Hematopoietic multipotent progenitor cell treated with erythropoietin and hydrocortisone succinate and interleukin-3 and kit ligand, for 15 days (in vitro differentiated cells): ENCODE measurements at places on chromosomes 2 and 18.

GRCh38 chr2:96817882-96818281, 1.8 kb downstream of the CNNM3 start:
- no peak for DNase-seq

GRCh38 chr2:240338274-240338673, 97.2 kb upstream of the GPC1 start:
- DNase-seq, result no peak

- no peak for DNase-seq
Measured at GRCh38 chr2:232598293-232598692, 35.1 kb upstream of the EFHD1 start.

DNA sequence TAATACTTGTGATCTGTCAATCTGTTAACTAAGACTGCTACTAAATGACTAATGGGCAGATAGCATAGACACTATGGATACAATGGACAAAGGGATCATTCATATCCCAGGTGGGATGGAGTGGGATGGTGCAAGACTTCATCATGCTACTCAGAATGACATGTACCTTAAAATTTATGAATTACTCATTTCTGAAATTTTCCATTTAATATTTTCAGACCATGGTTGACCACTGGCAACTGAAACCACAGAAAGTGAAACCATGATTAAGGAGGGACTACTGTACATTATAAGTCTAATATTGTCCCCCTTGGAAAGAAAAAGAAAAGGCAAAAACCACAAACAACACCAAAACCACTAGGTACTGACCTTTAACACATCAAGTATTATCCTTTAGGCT, 247.0 kb upstream of the SYT4 start:
- DNase-seq, result no peak

DNA sequence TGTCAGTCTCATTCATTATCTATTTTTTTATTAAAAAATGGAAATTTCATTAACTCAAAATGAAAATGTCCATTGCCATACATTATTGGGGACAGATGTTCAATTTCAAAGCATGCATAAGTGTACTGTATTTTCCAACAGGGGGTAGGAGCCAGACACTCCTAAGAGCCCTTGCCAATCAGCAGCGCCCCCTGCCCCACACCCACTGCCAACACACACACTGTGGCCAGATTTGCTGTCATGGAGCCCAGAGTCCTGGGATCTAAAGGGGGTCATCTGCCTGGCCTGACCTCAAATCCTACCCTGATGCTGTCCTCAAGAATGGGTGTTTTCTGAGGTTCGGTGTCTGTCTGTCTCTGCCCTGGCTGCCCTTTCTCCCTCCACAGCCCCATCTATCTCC, 162.2 kb upstream of the TWIST2 start:
- no peak for DNase-seq

- no peak for DNase-seq
Measured at GRCh38 chr2:25131567-25132298, 36.6 kb downstream of the POMC start.

DNA sequence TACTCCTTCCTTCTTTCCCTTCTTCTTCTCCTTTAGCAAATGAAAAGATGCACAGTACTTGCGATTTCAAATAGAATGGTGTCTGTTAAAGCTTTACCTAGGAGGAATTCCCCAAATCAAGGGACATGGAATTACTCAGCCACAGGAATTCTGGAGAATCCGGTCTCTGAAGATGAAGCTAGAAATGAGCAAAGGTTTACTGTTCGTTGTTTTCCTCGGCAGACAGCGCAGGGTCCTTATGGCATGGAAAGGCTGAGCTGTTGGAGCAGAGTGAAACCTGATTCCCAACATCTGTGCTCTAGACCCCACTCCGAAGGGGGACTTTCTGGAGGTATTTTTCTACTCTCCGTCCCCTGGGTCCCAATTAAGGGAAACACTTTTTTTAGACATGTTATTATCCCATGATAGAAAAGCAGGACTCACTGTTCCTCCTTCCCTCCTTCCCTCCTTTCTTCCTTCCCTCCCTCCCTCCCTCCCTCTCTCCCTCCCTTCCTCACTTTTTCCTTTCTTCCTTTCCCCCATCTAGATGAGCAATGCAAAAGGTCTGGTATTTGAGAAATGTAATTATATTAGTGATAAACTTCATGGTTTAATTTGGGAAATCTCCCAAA, 47.1 kb downstream of the CDCA7 start:
- DNase-seq, result no peak

DNA sequence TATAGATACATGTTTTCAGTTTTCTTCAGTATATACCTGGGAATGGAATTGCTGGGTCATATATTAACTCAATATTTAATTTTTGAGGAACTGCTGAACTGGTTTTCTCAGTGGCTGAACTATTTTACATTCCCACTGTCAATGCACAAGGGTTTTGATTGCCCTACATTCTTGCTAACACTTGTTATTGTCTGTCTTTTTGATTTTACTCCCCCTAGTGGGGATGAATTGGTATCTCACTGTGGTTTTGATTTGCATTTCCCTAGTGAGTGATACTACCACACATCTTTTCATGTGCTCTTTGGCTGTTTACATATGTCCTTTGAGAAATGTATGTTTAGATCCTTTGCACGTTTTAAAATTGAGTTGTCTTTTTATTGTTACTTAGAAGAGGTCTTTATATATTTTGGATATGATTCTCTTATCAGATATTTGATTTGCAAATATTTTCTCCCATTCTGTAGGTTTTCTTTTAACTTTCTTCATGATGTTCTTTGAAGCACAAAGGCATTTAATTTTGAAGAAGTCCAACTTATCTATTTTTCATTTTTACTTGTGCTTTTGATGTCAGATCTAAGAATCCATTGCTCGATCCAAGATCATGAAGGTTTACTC, 36.2 kb downstream of the ASB1 start:
- peak; percentile 78 for DNase-seq

- no peak for DNase-seq
Measured at GRCh38 chr2:163640542-163641193, 95.1 kb downstream of the FIGN start.
